Esophagus (tissue), 2 donors: ENCODE measurements at places on chromosomes 2 and 18. TPM values are rescaled to one million over a fixed set of nuclear protein-coding genes. Genes with fewer than 3 reads are reported as not detected.

LCT gene
- polyA plus RNA-seq: 0.01 TPM

RETSAT gene
- 46.2 TPM for polyA plus RNA-seq

BCL11A gene
- polyA plus RNA-seq: 8.6 TPM

LIMS4 gene
- polyA plus RNA-seq: 0.93 TPM

IGFBP5 gene
- polyA plus RNA-seq: 29.4 TPM

C2orf78 gene
- polyA plus RNA-seq: not detected

RHBDD1 gene
- polyA plus RNA-seq: 5.2 TPM

CTAGE1 gene
- polyA plus RNA-seq: not detected

CDK15 gene
- polyA plus RNA-seq: 0.18 TPM

FBXO11 gene
- polyA plus RNA-seq: 17.0 TPM

LYPD6B gene
- polyA plus RNA-seq: 2.3 TPM

MC5R gene
- 0.20 TPM for polyA plus RNA-seq

RAMP1 gene
- 4.0 TPM for polyA plus RNA-seq

SP140 gene
- 0.28 TPM for polyA plus RNA-seq

MORN2 gene
- polyA plus RNA-seq: 17.7 TPM

NR4A2 gene
- polyA plus RNA-seq: 2.0 TPM

MEP1B gene
- not detected for polyA plus RNA-seq

CYP27C1 gene
- 0.80 TPM for polyA plus RNA-seq

APOB gene
- 0.02 TPM for polyA plus RNA-seq

RGPD4 gene
- not detected for polyA plus RNA-seq

ELAC1 gene
- 4.0 TPM for polyA plus RNA-seq

LYG1 gene
- 0.34 TPM for polyA plus RNA-seq

ACMSD gene
- not detected for polyA plus RNA-seq

FLACC1 gene
- polyA plus RNA-seq: 0.59 TPM

SULT1C3 gene
- polyA plus RNA-seq: not detected

C2orf15 gene
- polyA plus RNA-seq: 0.63 TPM

ST8SIA3 gene
- not detected for polyA plus RNA-seq

CCDC178 gene
- 0.24 TPM for polyA plus RNA-seq

GALNT5 gene
- polyA plus RNA-seq: 3.1 TPM

PREPL gene
- polyA plus RNA-seq: 8.4 TPM

CNTNAP5 gene
- not detected for polyA plus RNA-seq

ZSWIM2 gene
- polyA plus RNA-seq: not detected

UGT1A4 gene
- 2.5 TPM for polyA plus RNA-seq

EPB41L3 gene
- 13.6 TPM for polyA plus RNA-seq

TRMT61B gene
- 30.7 TPM for polyA plus RNA-seq

RNF149 gene
- polyA plus RNA-seq: 50.4 TPM
